Fibroblast of skin of right quadriceps (primary cell): ENCODE measurements at places on chromosomes 2 and 18.

DNA sequence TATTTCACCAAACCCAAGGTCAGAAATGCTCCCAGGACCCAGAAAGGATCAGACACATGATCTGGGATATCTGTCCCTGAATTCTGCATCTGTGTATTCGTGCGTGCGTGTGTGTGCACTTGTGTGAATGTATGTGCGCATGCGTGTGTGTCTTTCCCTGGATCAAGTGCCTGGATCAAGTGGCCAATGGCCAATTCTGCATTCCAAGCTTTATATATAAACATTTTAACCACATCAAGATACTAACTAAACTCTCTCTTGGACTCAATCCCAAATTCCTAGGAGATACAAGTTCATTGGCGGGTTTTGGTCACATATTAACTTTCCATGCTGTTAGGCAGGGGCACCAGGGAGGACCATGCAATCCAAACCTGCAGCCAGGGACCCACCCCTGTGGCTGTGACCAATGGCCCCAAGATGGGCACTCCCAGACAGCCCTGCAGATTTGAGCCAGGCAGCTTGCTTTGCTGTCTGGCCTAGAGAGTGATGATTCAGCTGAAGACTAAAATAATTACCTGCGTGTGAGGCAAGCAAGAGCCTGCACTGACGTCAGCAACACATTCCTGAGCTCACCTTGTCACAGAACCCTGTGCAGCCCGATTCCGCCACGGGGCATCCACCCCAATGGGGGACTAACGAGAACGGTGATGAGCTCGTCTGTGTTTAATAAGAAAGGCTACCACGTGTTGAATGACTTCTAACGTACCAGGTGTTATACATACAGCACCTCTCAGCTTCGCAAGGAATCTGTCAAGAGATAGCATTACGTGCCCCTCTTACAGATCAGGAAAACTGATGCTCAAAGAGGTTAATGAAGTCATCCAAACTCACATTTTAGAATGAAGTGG is 45.3 kb upstream of the ROCK2 start:
- DNase-seq: peak; percentile 95

DNA sequence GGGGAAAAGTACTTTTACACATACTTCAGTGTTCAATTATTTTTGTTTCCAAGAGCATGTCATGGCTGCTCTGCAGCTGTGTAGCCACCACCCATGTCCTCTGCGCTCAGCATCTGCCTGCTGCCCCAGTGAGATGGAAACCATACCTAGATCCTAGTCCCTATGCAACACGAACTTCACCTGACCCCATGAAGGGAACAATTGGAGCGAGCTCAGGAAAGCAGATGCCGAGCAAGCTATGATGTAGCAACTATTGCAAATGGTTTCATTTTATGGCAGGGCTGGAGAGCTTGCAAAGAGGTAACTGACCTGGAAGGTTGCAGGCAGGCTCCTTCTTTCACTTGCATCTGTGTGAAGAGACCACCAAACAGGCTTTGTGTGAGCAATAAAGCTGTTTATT is 1.3 kb upstream of the CCDC141 start:
- peak; percentile 0 for DNase-seq

- no peak for DNase-seq
Measured at GRCh38 chr2:241199286-241199685, 10.8 kb downstream of the ANO7 start.

- no peak for DNase-seq
Measured at GRCh38 chr2:230356084-230356483, 29.1 kb downstream of the SP140L start.

- peak; percentile 48 for DNase-seq
Measured at GRCh38 chr2:144550911-144551310, 31.0 kb upstream of the ZEB2 start.

DNA sequence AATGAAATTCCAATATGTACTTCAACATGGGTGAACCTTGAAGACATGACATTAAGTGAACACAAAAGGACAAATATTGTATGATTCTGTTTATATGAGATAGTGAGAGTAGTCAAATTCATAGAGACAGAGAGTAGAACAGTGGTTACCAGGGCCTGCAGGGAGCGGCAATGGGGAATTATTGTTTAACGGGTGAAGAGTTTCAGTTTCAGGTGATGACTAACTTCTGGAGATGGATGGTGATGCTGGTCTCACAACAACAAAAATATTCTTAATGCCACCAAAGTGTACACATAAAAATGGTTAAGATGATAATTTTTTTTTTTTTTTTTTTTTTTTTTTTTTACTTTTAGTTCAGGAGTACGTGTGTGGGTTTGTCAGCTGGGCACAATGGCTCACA is 109.4 kb upstream of the TMEM200C start:
- DNase-seq: no peak
